ENCODE measurements at places on chromosomes 1 and 21. TPM values are rescaled to one million over a fixed set of nuclear protein-coding genes. Genes with fewer than 3 reads are reported as not detected.
A peak's percentile ranks its signal among the peaks of the same experiment; 100 is the strongest.

DNA sequence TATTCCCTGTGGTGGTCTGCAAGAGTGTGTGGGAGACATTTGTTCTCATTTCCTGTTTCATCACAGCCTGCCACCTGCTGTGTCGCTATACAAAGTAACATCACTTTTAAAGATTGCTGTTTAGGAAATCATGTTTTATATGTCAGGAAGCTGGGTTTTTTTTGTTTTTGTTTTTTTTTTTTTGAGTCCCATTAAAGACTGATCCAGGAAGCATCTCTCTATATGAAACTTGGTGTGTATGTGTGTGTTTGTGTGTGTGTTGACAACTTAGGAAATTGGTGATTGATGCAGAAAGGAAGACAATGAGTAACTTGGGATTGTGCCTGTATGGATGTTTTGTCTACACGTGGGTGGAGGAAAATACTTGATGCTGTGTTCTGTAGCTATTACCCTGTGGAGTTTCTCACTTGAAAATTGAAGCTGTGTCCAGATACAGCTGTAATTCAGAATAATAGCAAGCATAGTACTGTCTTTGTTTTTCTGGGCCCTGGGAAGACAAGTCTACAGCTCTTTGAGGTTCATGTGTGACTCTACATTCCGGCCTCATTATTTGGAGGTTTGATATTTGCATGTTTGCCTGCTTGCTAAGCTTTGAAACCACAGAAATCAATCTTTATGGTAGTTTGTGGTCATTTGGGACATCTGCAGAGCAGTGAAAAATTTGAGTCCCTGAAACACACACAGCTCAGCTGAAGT lies 47.9 kb downstream of the LAMC1 start:
- DNase-seq = no peak
- H3K27ac ChIP-seq = no peak overlapping the region
- H3K36me3 ChIP-seq = no peaks in the 10 kb centered on the region

GRCh38 chr1:164619006-164619784 lies 60.2 kb downstream of the PBX1 start:
- no peak for DNase-seq
- peak overlapping the region; percentile 26 for H3K27ac ChIP-seq
- H3K4me3 ChIP-seq = no peak overlapping the region

DNA sequence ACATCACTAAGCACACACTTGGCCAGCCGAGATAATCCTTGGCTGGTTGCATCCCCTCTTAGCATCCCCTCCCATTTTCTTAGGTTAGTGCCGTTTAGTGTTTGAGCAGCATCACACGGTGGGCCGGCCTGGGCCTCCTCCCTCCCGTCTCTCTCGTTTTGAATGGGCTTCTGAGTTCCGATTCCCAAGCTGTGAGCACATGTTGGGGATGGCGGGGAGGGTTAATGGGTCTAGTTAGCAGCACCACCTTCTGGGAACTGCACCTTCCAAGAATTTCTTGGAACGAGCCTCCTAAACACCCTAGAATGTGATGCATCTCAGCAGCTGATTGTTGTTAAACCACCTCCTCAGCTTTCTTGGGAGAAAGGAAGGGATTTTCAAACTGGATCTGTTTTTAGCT lies 73.3 kb downstream of the CNIH3 start:
- no peak for DNase-seq
- no peak overlapping the region for H3K27ac ChIP-seq
- no peak overlapping the region for H3K4me3 ChIP-seq
- H3K36me3 ChIP-seq = no peaks in the 10 kb centered on the region
- H3K4me1 ChIP-seq = peaks cover 6% of the 10 kb centered on the region
- H3K27me3 ChIP-seq = no peaks in the 10 kb centered on the region

DNA sequence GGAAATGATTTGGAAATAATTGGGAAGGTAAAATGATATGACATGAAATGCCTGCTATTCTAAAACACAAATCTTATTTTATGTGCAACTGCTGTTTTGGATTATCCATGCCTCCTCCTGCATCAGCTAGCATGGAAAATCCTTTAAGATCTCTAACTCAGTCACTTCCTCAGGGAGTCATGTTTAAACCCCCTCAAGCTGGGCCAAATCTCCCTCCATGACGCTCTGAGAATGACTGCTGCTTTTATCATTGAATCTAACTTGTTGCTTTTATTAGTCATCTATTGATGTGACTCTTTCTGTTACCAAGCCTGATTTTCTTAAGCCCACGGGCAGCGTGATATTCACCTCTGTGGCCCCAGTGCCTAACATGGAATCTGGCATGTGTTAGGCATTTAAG lies 324.8 kb downstream of the DISC1 start:
- no peak overlapping the region for H3K27ac ChIP-seq
- no peaks in the 10 kb centered on the region for H3K36me3 ChIP-seq
- H3K27me3 ChIP-seq = no peaks in the 10 kb centered on the region
- H3K4me3 ChIP-seq = no peak overlapping the region

- H3K4me1 ChIP-seq = peaks cover 5% of the 10 kb centered on the region
- H3K4me3 ChIP-seq = no peak overlapping the region
- DNase-seq = no peak
These were observed 18.4 kb downstream of the MATN1 start for GRCh38 chr1:30704765-30705509.

DNA sequence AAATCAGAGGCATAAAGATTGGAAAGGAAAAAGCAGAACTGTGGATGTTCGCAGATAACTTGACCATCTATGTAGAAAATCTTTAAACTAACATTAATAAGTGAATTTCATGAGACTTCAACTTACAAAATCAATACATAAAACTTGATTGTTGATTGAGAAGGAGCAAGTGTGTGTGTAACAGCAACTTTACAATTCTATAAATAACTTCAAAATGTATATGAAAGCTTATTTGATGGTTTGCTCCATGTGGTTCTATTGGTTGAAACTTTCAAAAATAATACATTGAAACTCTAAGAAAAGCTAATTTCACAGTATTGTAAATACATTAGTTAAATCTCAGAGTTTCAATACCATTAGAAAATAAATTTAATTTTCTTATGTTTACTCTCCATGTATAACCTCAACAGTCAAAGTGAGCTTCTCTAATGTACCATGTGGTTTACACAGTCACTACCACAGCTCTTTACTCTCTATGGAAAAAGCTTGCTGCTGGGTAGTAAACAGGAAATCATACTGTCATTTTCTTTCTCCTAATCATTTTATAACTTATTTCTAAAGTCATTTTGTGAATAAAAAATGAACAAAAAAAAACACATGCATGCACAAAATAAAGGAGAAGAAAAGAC lies 12.0 kb downstream of the AKT3 start:
- no peak for DNase-seq
- no peaks in the 10 kb centered on the region for H3K27me3 ChIP-seq
- H3K36me3 ChIP-seq = no peaks in the 10 kb centered on the region
- H3K4me3 ChIP-seq = no peak overlapping the region
- H3K27ac ChIP-seq = no peak overlapping the region

ASCL5 gene
- total RNA-seq = not detected

IGSF3 gene
- total RNA-seq = 1.1 TPM

RIIAD1 gene
- not detected for total RNA-seq

ROR1 gene
- 3.9 TPM for total RNA-seq

KCNJ10 gene
- not detected for total RNA-seq
